Left lung (tissue), 14 donors: ENCODE measurements at places on chromosomes 3 and 15.

GRCh38 chr15:99753066-99753465 is 19.8 kb upstream of the LYSMD4 start:
- DNase-seq, result no peak

GRCh38 chr3:72245183-72245811 is 460.3 kb upstream of the PROK2 start:
- no peak for DNase-seq

DNA sequence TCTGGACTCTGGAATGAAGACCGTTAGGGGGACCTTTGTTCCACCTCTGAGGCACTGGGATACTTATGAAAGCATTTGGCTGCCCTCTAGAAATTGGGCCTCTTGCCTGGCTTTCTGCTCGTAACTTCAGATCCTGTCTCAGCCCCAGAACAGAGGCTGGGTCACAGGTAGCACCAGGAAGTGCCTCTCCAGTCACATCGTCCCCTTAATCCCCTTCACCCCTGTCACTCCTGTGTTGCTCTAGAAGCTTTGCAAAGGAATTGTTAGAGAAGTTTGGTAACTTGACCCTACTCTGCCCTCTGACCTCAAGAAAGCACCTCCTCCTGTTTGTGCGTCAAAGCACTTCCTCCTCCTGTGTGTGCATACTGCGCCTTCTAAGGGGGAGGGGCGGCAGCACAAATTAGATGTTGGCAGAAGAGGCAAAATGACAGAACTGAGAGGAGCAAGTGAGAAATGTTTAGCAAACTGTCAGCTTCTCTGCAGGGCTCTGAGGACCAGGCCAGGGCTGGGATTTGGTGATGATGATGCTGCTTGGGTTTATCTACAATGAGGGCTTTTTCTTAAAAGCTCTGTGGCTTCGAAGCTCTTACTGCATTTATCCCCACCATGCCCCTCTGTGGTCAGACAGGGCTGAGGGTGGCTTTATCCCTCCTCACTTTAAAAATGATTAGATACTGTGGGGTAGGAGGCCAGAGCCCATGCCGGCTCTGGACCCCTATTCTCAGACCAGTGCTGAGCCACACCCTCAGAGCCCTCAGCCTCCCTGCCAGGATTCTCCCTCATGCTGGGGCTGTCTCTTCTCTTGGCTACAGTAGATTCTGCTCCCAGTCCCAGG is 76.2 kb downstream of the LARS2 start:
- no peak for DNase-seq

DNA sequence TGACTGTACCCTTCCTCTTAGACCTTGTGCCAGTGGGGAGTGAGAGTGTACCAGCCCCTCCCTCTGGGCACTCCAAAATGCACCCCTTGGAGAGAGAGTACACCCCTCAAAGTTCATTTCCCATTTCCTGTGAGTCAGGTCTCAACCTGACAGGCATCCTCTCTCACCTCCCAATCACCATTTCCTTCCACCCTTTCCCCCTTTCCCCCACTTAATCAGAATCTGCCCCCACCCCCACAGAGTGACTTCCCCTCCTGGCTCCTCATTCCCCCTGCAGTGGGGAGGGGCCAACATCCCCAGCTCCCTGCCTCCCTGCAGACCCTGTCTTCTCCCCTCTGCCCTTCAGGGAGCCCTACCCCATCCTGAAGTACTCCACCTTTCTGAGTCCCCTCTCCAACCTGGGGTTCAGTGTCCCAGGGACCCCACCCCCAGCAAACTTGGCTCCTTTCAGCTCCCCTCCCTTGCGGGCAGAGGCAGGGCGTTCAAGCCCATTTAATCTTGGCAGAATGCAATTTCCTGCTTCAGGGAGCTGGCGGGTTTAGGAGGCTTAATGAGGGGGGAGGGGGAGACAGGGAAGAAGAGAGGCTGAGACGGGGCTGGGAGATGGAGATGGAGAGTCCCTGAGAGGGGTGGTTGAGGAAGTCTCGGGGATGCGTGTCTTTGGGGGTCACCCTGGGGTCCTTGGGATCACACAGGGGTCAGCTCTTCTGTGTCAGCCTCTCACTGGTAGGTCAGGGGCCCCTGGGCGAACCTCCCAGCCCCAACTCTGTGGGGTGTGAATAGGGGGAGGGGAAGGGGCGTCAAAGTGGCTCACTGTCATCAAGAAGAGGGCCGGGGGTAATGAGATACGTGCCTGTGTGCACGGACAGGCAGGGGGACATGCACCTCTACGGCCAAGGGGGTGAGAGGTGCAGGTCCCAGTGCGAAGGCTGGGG is 16.6 kb upstream of the SEMA3F start:
- no peak for DNase-seq

GRCh38 chr3:42229942-42230688 is 35.9 kb downstream of the CCK start:
- DNase-seq, result peak; percentile 36

DNA sequence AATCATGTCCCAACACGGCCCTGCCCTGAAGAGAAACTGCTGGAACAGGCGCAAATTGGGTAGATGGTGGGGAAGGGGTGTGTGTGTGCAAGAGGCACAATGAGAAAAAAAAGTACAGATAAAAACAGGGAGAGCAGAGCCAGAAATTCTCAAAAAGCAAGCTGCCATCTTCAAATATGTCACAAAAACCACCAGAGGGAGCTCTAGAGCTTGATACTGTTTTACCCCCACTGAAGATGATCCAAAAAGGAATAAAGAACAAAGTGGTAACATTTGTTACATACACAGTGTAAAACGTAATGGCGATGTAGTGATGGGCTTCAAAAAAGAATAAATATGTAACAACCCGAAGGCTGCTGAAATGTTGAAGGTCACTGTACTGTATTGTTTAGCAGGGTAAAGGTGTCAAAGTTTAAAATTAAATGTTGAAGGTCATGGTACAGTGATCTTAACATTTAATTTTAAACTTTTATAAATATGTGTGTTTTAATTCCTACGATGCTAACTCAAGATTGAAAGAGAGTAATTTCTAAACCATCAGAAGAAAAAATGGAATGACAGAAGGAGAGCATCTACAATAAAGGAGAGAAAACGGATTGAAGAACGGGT is 6.0 kb downstream of the SNRPA1 start:
- no peak for DNase-seq

DNA sequence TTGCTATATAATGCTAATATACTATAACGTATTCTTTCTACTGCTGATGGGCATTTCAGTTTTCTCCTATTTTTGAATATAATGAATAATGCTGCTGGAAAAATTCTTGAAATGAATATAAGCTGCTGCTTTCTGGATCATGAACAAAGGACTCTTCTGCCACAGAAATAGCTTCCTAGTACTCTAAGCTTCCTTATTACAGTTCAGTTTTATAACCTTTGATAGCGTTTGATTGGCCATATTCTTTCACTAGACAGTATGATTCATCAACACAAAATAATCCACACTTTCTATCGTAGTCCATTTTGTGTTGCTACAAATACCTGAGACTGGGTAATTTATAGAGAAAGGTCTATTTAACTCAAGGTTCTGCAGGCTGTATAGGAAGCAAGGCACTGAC is 16.4 kb upstream of the UBE3A start:
- no peak for DNase-seq

DNA sequence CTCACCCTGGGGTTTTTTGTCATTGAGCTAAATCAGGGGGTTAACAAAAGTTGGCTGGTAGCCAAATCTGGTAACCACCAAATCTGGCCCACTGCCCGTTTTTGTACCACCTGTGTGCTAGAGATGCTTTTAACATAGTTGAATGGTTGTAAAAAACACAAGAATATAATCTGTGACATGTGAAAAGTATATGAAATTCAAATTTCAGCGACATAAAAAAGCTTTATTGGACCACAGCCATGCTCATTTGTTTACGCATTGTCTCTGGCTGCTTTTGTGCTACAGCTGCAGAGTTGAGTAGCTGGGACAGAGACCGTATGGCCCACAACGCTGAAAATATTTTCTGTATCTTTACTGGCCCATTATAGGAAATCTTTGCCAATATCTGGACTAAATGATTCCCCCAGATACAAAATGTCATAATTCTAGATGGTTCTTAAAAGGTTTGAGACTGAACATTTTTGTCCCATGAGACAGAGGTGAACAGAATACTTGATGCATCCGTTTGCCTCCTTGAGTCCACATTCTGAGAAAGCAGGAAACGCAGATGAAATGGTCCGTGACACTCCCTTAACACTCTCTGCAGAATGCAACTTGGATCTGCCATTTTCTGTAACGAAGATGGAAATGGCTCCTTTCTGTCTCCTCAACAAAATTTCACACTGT is 120.9 kb upstream of the PDZRN3 start:
- peak; percentile 86 for DNase-seq

GRCh38 chr15:25688166-25688565 is 175.0 kb downstream of the ATP10A start:
- no peak for DNase-seq

DNA sequence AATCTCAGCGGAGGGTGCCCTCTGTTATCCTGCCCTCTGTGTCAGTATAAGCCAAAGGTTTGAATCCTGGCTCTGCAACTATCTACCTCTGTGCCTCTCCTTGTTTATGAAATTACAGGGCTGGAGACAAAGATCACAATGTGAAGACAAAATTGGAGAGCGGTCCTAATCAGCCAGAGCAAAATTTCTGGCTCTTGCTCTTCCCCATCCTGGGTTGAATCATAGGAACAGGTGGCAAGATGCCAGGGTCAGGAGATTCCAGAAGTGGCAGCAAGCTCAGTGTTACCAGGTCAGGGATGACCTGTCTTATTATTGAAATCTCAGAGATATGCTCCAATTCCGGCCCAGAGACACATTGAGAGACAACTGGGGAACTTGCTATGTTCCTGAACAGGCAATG is 2.3 kb upstream of the CCR2 start:
- no peak for DNase-seq

- DNase-seq, result no peak
Observed at GRCh38 chr3:157276801-157277200, 116.9 kb upstream of the CCNL1 start.

GRCh38 chr3:18422972-18423371 is 2.2 kb downstream of the SATB1 start:
- no peak for DNase-seq

- no peak for DNase-seq
Observed at GRCh38 chr15:38666865-38667510, 102.4 kb upstream of the RASGRP1 start.

GRCh38 chr3:98291332-98291957 is 9.1 kb downstream of the OR5H2 start:
- DNase-seq, result no peak

DNA sequence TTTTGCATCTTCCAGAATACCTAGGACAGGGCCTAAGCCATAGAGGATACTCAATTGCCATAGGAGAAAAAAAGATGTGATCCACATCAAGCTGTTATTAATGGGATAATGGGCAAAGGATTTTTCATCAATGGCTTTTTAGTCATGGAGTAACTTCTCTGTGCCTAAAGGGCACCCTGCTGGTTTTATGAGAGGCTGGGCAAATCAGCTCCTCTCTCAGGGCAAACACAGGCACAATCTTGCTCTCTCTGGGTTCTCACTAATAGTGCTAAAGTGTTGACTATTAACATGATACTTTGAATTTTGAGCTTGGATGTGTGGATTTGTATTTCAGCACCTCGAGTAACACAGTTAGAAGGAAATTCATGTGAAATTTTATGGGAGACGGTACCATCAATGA is 67.6 kb downstream of the GHSR start:
- no peak for DNase-seq

DNA sequence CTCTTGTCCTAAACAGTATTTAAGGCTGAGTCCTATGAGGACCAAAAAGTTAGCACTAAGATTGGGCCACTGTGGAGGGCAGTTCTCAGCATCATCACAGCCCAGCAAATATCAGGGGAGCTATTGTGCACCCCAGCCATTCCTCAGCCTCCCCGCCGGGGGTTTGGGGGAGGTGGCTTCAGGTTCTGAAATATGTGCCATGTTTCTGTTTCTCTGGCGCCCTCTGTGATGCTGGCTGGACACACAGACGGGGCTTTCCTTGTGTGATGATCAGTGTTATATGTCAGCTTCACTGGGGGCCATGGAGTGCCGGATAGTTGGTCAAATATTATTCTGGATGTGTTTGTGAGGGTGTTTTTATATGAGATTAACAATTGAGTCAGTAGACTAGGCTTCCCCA is 106.8 kb downstream of the GABRG3 start:
- no peak for DNase-seq

- no peak for DNase-seq
Observed at GRCh38 chr3:170258105-170258487, 35.9 kb downstream of the PRKCI start.

DNA sequence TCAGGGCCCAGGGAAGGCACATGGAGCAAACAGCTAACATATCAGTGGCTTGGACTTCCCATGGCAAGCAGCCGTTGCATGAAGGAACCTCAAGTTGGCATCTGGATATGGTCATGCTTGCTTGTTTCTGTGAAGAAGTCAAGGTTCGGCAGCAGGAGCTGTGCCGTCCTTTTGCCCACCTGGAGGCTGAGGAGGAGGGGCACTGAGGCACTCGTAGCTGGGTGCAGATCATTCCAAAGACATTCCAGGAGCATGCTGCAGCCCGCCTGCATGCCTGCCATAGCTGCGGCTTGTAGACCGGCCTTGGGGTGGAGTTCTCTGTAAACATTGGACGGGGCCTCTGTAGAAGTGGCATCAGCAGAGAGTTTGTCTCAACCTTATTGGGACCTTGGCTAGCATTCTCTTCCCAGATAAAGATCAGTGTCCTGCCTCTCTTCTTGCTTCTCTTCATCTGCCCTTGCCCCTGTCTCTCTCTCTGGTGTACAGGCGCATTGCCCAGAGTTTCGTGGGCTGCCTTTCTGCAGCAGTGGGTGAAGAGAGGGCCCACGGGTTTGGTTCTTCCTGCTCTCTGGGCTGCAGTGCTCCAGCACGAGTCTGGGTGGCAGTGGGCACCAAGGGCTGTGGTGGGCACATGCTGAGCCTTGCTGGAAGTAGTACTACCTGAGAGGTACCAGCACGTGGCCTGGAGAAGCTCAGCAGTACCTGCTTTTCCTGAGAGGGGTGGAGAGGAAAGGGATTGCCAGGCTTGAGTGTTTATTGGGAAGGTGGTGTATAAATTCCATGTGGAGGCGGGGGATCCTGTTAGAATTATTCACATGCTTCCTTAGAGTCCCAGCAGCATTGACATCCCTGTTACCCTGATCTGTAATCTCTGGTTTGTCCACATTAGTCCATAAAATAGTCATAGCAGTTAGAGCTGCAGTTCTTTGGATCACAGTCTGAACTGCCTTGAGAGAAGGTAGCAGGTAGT is 49.4 kb downstream of the CHCHD6 start:
- DNase-seq, result peak; percentile 56

- no peak for DNase-seq
Observed at GRCh38 chr3:186042521-186043202, 66.2 kb downstream of the ETV5 start.

GRCh38 chr3:191549357-191549756 is 88.4 kb downstream of the PYDC2 start:
- DNase-seq, result no peak

- no peak for DNase-seq
Observed at GRCh38 chr3:8743021-8743601, 9.5 kb downstream of the CAV3 start.

DNA sequence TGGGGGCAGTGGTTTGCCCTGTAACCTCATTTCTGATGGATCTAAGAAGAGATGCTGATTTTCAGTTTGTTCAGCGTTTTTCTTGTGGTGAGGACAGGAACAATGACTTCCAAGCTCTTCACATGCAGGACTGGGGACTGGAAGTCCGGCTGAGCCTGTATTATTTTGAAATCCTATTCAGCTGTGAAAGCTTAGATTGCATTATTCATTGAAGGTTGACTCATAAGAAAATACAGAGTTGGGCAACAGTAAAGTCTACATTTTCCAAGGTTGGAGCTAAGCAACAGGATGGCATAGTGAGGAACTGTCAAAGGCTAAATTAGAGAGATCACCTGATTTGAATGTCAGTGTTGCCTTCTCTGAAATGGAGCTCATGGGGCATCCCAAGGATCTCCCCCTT is 230.9 kb upstream of the FEZF2 start:
- no peak for DNase-seq
